ENCODE measurements at places on chromosomes 2 and 18.
A peak's percentile ranks its signal among the peaks of the same experiment; 100 is the strongest.

DNA sequence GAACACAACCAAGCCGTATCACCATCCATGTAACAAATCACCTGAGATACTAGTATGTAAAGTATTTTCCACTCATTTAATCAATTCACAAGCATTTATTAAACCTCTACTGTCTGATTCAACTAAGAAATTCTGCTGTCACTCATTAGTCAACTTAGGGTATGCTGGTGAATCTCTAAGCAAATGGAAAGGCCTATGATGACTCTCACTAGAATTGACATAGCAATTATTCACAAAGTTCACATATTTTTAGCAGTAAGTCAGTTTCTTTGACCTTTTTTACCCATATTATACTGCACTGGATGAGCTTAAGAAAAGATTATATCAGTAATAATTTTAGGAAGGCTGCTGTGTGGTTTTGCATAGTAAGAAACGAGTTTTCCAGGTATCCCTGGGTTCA is 130.1 kb downstream of the SLC8A1 start:
- DNase-seq: no peak

DNA sequence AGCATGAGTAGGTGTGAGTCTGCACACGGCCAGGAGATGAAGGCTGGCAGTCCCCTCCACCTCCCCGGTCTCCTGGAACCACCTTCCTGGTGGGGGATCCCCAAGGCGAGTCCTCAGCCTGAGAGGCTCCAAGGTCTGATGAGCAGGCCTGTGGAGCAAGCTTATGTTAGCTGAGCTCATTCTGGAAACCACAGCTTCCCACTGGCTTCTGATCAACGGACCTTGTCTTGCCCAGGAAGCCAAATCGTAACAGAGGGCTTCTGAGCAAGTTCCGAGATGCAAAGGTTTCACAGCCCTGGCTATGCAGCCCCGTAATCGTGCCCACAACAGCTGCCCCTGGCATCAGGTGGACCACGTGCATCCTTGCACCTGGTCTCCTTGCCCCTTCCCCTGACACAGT is 28.8 kb upstream of the GPR55 start:
- DNase-seq: no peak

GRCh38 chr2:82279367-82279766 is 1974.8 kb upstream of the LRRTM1 start:
- DNase-seq: no peak

DNA sequence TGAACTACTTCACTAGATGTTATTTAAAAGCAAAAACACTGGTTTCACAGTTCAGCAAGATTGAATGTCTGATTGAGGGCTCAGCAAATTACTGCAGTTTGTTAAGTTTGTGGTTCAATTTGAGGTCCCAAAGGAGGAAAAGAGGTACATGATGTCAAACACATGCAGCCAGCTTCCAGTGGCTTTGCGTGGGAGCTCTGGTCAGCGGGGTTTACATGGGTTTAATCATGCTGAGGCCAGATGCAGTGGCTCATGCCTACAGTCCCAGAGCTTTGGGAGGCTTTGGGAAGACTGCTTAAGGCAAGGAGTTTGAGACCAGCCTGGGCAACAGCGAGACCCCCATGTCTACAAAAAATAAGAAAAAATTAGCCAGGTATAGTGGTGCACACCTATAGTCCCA is 111.5 kb downstream of the MAPK4 start:
- DNase-seq: no peak

GRCh38 chr18:70220628-70221027 is 15.1 kb upstream of the RTTN start:
- no peak for DNase-seq

DNA sequence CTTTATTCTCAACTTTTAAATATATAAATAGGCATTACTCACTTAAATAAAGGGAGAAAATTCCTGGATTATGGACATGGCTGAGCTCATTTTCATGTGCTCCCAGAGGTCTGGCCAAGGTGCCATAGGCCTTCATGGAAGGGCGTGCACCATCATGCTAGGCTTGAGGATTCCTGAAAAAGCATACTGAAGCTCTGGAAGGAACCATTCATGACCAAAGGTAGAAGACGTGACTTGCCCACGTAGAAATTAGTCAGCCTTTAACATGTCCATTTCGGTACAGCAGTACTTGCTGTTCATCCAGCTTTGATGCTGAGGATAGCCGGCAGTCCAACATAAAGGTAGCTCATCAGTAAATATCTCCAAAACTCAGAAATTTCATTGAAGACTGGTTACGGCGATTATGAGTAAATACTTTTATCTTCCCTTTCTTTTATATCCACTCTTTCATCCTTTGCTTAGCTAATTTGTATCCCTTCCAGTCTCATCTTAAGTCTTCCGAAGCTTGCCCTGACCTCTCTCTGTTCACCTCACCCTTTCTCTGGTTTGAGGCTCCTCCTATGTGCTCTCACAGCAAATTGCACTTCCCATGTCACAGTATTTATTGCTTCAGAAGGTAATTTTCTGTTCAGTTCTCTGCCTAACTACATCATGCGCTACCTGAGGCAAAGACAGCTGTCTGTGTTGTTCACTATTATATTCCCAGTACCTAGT is 32.3 kb upstream of the ASNSD1 start:
- DNase-seq: no peak

GRCh38 chr2:146262606-146263005 is 1582.2 kb upstream of the ACVR2A start:
- DNase-seq: no peak

DNA sequence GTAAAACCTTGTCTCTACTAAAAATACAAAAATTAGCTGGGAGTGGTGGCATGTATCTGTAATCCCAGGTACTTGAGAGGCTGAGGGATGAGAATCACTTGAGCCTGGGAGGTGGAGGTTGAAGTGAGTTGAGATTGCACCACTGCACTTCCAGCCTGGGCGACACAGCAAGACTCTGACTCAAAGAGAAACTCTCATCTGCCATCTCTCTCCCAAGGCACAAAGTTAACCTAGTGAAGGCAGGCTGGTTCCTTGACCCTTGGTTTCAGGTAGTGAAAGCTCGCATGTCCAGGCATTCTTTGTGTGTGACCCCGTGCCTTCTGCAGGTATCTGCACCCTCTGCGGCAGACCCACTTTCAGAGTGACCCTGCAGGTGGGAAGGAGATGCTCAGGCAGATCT is 100.0 kb downstream of the WDSUB1 start:
- DNase-seq: no peak

GRCh38 chr2:188976545-188977268 is 2.5 kb downstream of the COL3A1 start:
- DNase-seq: no peak

DNA sequence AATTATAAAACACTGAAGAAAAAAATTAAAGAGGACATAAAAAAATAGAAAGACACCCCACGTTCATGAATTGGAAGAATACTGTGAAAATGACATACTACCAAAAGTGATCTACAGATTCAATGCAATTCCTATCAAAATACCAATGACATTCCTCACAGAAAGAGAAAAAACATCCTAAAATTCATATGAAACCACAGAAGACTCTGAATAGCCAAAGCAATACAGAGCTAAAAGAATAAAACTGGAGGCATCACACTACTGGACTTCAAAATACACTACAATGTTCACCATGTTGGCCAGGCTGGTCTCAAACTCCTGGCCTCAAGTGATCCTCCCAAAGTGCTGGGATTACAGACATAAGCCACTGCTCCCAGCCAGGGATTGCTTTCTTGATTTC is 56.3 kb downstream of the TLK1 start:
- DNase-seq: no peak

- DNase-seq: no peak
Measured at GRCh38 chr2:55162284-55163006, 69.6 kb downstream of the CLHC1 start.

DNA sequence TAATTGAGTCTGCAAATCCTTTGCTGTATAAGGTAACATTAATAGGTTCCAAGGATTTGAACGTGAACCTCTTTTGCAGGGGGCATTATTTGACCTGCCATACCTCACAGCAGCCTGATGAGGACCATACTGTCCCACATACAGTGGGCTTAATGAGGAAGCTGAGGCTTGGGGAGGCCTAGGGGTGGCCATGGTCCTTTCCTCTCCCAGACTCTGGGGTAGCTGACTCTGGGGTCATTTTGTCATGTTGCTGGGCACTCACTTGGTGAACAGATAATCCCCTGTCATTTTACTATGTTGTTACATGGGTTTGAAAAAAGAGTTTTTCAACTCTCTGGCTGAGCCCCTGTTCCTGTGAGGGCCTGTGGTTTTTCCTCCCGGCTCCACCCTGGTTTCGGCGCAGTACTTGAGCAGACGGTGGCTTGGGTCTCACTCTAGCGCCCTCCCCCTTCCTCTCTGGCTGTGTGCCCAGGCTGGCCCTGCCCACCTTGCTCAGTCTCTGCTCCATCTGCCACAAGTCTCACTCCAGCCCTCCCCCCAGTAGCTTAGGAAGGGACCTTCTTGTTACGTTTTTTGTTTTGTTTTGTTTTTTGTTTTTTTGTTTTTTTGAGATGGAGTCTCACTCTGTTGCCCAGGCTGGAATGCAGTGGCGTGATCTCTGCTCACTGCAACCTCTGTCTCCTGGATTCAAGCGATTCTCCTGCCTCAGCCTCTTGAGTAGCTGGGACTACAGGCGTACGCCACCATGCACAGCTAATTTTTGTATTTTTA is 21.0 kb downstream of the INPP4A start:
- peak; percentile 76 for DNase-seq

DNA sequence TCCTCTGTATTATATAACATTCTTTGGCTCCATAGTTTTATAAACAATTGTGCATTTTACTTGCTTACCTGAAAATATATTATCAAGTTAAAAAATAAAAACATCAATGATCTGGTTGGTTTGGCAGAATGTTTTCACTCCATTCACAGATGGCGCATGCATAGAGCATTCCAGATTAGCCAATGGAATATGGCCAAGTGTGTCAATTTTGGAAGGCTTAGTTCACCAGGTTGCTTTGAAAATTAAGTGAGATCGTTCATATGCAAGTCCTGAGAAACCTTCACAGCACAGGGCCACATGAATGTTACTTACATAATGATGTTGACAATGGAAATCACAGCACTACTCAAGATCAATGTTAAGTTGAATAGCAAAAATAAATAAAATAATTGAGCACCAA is 335.7 kb downstream of the GRB14 start:
- no peak for DNase-seq

GRCh38 chr2:21412944-21413443 is 289.2 kb downstream of the TDRD15 start:
- no peak for DNase-seq

- no peak for DNase-seq
Measured at GRCh38 chr2:99380376-99381010, 43.3 kb downstream of the EIF5B start.

DNA sequence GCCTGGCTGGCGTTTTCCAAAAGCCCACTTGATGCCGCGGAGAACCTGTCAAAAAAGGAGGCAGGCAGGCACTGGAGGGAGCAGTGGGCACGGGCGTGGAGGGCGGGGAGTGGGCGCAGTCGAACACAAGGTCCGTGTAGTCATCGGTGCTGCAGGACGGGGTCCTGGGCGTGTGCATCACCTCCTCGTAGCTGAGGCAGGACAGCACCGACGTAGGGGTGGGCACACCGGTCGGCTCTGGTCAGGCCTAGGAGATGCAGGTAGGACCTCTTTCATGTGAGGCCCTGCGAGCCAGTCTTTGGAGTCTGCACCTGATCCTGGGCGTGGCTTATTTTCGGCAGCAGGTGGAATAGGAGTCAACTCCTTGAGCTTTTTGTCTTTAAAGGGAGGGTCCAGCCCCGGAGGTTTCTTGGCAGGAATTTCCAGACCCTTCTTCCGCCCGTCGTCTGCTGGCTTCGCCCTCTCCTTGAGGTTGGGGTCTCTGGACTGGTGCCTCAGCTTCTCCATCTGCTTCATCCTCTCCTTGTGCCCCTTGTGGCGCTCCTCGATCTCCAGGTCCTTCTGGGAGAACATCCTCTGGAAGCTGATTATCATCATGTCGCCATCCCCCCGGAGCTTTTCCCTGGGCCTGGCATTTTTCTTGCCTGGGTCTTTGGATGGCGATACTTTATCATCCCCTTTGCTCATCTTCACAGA is 892.5 kb upstream of the LRRTM1 start:
- no peak for DNase-seq

- DNase-seq: no peak
Measured at GRCh38 chr2:121478996-121479745, 51.5 kb upstream of the RNU4ATAC start.

DNA sequence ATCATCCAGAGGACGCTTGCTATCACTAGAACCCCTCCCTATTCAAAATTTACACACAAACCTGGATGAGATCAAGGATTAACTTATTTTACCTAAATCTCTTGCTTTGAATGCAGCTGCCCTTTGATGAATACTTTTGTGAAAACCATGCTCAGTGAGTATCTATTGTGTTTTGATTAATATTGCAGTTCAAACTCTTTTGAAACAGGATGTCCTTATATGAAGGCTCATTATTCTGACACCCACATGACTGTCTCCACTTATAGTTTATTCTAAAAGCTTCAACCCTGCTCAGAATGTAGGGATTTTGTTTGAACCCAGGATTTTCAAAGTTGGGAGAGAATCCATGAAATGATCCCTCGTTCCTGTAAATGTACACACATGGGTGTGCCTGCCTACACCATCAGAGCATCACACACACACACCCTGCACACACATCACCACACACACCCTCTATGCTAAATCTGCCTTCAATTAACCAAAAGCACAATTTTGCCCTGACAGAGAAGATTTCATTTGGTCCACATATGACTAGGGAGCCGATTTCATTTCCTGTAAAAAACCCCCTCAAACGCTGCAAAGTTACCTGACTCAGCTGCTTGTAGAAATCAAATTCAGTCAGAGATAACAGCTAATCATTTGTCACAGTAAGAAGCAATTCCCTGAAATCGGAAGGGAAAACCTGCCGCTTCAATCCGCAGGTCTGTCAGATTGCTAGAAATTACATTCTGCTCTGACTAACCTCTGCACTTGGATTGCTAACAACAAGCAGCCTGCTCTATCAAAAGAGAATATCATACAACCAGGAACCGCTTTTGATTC is 65.2 kb downstream of the ZEB2 start:
- DNase-seq: no peak

DNA sequence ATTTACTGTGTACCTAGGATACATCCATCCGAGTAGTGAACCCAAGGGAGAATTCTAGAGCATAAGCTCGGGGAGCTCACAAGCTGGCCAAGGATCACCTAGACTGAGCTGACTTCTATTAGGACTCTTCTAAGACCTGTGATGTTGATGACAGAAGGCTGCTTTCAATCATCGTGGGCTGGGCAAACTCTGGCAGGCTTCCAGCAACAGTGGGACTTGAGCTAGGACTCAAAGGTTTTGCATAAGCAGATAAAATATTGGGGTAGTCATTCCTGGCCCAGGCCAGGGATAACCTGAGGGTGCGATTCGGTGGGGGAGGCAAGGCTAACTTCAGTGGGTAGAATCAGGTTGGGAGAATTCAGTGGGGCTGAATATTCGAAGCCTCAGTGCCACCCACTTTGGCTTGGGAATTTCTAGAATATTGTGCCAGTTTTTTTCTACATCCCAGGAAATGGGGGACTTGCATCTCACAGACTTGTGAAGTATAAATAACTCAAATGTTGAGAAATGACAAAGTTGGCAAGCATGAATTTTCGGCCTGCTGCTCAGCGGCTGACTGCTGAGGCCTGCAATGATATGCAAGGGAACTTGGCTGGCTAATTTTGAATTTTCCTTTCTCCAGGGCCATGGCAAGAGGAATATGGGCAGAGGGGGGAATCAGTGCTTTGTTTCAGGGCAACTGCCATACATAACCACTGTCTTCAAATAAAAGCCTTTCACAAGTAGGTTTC is 274.3 kb downstream of the PRKCE start:
- DNase-seq: no peak
